ENCODE measurements at places on chromosomes 16 and 17.

DNA sequence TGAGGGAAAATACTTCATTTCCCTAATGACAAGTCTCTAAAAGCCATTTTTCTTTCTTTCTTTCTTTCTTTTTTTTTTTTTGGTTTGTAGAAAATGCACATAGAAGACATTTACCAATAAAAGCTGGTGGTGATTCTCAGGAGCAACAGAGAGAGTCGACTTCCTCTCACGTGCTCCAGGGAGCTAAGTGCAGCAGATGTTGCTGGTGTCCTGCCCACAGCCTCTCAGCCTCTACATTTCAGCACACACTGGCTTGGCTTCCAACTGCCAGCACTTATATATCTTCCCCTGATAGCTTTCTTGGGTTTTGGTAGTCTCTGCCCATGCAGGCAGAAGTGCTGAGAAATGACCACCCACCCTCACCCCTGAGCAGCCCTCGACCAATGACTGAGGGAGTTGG lies 58.4 kb upstream of the MARCHF10 start:
- DNase-seq, result no peak

DNA sequence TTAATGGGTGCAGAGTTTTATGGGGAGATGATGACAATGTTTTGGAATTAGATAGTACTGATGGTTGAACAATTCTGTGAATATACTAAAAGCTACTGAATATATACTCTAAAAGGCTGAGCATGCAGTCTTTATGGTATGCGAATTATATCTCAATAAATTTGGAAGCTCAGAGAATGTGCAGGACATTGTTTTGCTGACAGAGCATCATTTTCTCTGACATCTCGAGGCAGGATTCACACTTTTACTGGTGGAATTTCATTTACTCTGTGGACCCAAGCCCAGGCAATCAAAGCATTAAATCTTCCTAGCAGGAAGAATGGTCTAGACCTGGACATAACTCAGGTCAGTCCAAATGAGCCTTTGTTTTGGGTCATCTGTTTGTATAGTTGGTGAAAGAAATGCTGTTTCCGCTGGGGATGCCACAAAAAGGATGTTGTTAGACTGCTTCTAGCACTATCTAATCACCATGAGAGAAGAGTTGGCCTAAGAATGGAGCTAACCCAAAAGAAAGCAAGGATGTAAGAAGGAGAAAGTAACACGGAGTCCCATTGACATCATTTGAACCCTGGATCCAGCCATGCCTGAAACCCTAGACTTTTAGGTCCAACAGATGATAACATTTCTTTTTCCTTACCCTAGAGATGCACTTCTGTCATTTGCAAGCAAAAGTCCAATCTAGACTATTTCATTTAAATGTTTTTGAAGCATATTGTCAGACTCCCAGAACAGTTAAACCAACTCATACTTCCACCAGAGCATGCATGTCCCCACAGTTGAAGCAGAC lies 18.8 kb upstream of the USP10 start:
- DNase-seq, result no peak

DNA sequence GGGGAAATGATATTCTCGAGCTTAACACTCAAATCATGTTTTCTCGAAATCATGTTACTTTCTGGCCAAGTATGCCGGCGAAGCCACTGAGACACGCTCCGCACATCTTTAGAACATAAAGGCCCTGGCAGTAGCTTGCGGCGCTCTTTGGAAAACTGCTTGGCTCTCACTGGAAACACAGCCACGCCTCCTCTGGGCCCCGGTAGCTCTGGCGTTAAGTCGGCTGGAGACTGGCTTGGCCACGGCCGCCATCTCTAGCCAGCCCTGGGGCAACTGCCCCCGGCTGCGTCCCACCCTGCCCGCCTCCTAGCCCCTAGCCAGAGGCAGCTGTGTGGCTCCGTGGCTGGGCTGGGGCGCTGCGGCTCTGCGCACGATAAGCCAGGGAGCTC lies 9.2 kb upstream of the BAIAP2 start:
- DNase-seq, result no peak

DNA sequence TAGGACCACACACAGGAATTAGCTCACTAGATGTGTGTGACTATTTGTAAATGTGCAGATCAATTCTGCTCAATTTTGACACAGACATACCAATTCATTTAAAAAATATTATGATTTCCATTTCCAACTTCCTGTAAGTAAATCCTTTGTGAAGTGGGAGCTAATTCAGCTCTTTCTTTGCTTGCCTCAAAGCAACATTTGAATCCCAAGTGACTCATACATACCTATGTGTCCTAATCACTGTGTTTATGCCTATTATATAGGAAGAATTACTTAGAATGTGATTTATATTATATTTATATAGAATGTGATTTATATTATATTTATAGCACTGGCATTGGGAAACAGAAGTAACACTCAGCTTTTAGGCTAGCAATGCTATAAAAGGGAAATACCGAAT lies 195.9 kb upstream of the C17orf78 start:
- DNase-seq, result no peak

- DNase-seq, result no peak
These were observed 57.8 kb downstream of the NEUROD2 start for GRCh38 chr17:39549747-39550573.

DNA sequence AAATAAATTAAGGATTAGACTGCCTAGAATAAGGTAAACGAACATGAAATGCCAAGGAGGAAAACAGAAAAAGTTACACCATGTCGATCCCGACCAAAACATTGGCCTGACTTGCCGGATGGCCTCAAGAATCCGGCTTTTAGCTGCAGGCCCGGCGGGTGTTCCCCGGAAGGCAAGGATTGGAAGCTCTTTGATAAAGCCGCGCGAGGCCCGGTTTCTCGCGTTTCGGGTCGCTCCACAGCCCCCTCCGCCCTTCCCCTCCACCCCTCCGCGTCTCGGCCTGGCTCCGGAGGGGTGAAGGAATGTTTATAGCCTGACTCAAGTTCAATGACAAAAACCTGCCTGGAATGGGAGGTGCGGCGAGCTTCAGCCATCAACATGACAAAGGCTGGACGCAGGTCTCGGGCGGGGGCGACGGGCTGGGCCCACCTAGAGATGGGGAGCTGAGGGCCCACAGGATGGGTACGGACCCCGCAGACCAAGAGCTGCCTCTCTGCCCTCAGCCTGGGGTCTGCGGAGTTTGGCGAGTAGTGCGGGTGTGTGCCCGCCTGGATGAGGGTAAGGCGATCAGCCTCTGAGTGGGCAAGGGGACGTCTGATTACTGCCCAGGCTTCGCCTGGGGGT lies 2.6 kb downstream of the PRAC1 start:
- DNase-seq, result no peak

- DNase-seq, result no peak
These were observed 22.6 kb downstream of the MXRA7 start for GRCh38 chr17:76688165-76688622.

GRCh38 chr16:61814726-61815347 lies 221.4 kb downstream of the CDH8 start:
- no peak for DNase-seq

Measured in OCI-M1 (cell line).